Mucosa of descending colon (tissue), 3 donors: ENCODE measurements at places on chromosomes 7 and 10. TPM values are rescaled to one million over a fixed set of nuclear protein-coding genes. Genes with fewer than 3 reads are reported as not detected.

DNA sequence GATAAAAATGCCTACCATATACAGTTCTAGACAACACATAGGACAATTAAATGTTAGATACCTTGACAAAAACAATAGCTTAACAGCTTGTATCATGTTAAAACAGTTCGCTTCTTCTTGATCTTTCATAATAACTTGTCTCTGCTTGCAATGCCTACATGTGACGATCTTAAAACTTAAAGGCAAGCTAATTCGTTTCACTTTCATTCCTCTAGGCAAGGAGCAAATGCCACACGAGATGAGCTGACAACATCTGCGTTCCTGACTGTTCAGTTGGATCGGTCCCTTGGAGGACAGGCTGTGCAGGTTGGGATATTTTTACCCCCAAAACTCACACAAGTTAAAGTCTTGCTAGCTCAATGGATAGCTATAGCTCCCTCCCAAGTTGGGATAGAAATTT, 51.6 kb upstream of the ARL4A start:
- no peak for DNase-seq

Gene PPP1R17
- total RNA-seq = not detected

DNA sequence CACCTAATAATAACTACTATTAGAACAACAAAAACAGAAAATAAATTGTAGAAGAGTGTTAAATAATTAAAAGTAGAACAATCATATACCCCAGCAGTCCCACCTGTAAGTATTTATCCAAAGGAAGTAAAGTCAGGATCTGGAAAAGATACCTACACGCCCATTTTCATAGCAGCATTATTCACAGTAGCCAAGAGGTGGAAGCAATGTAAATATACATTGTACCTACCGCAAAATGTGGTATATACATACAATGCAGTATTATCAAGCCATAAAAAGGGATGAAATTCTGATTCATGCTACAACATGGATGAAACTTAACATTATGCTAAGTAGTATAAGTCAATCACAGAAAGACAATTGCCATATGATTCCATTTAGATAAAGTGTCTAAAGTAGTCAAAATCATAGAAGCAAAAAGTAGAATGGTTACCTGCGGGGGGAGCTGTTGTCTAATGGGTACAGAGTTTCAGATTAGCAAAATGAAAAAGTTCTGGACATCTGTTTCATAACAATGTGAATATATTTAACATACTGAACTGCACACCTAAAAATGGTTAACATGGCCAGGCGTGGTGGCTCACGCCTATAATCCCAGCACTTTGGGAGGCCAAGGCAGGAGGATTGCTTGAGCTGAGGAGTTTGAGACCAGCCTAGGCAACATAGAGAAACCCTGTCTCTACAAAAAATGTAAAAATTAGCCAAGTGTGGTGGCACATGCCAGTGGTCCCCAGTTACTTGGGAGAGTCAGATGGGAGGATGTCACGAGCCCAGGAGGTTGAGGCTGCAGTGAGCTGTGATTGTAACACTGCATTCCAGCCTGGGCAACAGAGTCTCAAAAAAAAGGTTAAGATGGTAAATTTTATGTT, 6.0 kb upstream of the TMED4 start:
- DNase-seq = no peak

- DNase-seq = no peak
Measured at GRCh38 chr10:6120691-6121090, 31.9 kb downstream of the RBM17 start.

DNA sequence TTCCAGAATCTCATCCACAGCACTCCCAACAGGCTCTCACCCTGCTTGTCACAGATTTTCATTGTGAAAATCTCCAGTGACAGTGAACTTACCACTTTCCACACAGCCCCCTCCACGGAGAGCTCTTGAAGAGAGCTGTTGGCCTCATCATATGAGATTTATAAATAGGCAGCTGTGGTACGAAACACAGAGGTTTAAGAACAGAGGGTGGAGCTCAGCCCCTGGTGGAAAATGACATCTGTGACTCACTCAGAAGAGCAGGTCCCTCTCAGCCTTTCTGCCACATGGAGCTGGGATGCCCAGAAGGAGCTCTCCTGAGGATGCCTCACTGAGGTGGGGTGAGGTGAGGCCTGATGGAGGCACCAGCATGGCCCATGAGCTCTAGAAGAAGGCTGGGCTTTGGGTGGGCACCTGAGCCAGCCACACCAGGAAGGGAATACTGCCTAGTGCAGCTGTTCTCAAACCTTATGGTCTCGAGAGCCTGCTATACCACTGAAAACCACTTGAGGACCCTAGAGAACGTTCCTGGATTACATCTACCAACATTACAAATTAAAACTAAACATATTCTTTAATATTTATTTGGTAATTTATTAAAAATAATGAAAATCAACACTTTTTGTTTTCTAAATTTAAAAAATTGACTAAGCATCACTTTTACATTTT, 25.8 kb upstream of the EEPD1 start:
- no peak for DNase-seq

Gene POU6F2
- total RNA-seq = 0.90 TPM

Gene SLIT1
- 0.17 TPM for total RNA-seq

Gene ZNF33B
- total RNA-seq = 28.2 TPM

GRCh38 chr7:23347682-23348180, 48.6 kb downstream of the MALSU1 start:
- DNase-seq = no peak

DNA sequence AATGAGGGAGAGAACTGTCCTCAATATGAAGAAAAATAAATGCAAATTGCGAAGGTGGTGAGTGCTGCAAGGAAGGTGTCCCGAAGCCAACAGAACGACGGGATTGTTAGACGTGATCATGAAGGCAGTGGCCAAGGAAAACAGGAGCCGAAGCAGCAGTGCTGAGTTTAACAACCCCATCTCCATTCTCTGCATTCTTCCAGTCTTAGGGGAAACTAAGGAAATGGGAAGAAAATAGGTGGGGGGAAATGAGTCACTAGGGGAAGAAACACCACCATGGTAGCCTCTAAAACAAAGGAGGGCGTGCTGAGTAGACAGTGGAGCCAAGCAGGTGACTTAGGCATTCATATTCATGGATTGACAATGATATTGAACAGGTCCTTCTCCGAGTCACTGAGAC, 192.2 kb upstream of the AKR1E2 start:
- no peak for DNase-seq

- no peak for DNase-seq
Measured at GRCh38 chr7:158614700-158615099, 27.1 kb upstream of the PTPRN2 start.

Gene NUDT13
- total RNA-seq = 3.5 TPM

DNA sequence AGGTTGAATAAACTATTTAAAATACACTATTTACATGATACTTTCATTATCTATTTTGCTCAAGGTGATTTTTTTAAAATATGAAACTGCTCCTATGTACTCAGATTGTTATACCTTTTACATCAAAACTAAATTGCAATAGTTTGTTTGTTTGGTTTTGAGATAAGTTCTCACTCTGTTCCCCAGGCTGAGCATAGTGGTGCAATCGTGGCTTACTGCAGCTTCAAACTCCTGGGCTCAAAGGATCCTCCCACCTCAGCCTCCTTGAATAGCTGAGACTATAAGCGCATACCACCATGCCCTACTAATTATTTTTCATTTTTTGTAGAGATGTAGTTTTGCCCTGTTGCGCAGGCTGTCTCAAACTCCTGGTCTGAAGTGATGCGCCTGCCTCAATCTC, 12.7 kb downstream of the TAS2R60 start:
- no peak for DNase-seq

DNA sequence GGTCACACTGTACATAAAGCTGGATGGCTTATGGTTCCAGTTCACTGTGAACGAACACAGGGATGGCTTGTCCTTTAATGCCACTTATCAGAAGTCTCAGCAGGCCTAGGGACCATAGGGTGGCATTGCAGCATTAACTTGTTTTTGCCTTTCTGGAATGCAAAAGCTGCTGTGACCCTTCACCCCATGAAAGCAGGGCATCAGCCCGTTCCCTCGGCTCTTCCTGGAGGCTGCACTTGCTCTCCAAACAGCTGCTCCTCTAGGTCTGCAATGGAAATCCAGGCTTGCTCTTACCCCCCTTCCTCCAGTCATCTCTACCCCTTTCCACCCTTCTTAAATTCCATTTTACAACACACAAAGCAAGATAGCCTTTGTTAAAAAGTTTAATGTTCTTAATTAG, 17.9 kb upstream of the NEUROD6 start:
- no peak for DNase-seq

GRCh38 chr10:31346953-31347352, 27.9 kb downstream of the ZEB1 start:
- no peak for DNase-seq

DNA sequence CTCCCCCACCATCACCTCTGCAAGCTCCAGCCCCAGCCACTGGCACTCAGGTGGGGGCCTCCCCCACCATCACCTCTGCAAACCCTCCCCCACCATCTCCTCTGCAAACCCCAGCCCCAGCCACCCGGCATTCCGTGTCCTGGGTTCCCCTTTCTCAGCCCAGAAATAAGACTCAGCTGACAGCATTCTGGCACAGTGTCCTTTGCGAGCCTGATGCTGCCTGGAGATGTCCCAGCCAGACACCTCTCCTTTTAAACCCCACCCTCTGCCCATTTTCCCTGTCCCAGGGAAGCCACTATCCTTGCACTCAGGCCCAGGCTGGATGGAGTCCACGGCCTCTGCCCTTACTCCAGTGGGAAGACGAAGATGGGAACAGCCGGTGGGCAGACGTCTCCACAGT, 49.8 kb downstream of the ELFN1 start:
- DNase-seq = no peak

GRCh38 chr10:46544989-46545791, 11.3 kb downstream of the GPRIN2 start:
- DNase-seq = peak; percentile 44

- no peak for DNase-seq
Measured at GRCh38 chr10:70260259-70260658, 23.5 kb downstream of the NPFFR1 start.

Gene TRIL
- total RNA-seq = 0.96 TPM

GRCh38 chr10:66538371-66538770, 387.5 kb upstream of the LRRTM3 start:
- no peak for DNase-seq

DNA sequence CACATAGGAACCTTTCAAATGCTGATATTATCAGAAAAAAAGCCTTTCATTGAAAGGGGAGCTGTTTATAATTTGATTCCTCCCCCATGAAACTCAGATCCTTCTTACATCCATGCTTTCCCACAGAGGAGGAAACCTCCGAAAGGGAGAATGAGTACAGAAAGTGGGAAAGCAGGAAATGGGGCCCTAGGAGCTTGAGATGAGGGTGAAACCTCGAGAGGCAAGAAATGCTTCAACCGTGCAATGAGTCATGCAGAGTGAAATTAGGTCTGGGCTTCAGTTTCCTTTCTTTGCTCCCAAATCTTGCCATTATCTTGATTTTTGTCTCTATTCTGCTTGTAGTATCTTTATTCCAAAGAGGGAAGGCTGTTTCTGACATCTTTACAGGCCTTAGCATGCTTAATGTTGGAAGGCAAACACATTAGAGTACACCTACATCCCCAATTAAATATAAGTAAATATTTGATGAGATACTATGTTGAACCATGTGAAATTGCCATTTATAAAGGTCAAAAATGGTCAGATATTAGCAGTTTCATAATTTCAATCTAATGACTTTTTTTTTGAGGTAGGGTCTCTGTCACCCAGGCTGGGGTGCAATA, 79.1 kb downstream of the NAMPT start:
- DNase-seq = no peak

DNA sequence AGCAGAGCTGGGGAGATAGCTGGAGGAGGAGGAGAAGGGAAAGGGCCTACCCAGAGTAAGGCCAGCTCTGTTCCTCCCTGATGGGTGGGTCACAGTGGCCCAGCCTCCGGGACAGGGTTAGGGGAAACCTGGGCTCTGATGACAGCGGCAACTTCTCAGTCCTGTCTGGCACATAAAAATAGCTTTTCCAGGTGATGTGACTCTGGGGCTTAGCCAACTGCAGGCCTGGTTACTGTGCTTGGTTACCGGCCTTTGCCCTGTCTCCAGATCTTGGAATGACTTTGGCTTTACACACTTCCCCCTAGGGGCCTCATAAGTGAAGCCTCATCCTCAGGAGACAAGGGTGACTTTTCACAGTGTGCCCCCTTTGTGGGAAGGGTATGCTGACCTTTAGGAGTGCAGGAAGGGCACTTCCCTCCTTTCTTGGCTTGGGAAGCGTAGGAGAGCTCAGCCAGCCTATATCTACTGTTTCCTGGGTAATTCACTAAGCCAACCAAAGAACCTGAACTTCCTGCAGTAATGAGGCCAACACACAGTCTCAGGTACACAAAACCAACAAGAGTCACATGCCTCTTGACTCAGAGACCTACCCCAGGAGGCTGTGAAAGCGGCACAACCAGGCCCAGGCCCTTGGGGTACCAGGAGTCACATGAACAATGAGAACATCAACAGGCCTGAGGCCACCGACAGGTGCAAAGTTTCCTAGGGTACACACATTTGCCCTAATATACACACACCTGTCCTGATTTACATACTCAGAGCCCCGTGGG, 11.7 kb upstream of the HILPDA start:
- DNase-seq = peak; percentile 52

DNA sequence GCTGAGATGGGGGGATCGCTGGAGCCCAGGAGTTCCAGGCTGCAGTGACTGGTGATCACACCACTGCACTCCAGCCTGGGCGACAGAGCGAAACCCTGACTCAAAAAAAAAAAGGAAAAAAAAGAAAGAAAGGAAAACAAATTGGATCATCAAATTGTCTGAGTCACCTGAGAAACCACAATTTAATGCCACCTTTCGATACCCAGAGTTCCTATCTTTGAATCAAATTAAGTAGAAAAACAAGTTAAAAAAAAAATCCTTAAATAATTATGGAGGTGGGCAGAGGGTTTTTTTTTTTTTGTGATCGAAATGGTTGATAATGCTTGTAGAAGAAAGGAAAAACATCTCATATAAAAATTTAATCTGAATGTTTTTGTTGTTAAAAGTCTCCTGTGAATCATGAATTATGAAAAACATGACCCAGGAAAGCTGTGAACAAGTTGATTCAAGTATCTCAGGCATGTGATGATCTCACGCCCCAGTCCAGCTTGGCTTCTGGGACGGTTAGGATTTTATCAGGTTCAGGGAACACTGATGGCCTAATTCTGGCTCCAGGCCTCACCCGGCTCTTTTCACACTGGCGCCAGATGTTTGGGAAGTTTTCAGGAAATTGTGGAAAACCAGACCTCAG, 25.3 kb upstream of the CUX1 start:
- no peak for DNase-seq

- no peak for DNase-seq
Measured at GRCh38 chr7:21104124-21104500, 317.4 kb upstream of the SP8 start.

- no peak for DNase-seq
Measured at GRCh38 chr10:13997650-13998049, 333.1 kb downstream of the FRMD4A start.

Gene ZNF107
- 6.0 TPM for total RNA-seq

DNA sequence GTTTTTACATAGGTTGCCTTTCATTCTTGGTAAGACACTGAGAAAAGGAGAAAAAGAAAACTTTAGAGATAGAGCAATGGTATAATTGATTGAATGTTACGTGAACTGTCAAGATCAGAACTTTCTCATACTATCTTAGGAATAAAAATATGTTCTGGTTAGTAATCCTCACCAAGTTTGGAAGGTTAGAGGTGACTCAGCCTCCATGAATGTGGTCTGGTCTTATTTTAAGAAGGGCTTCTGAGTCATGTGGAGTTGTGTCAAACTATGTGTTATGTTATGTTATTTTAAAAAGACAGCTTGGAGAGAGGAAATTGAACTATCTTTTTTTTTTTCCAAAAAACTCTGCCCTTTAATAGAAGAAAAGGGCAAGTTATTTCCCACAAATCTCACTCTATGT, 458.6 kb upstream of the KLF6 start:
- no peak for DNase-seq

- no peak for DNase-seq
Measured at GRCh38 chr7:90408142-90408541, 4.9 kb downstream of the CLDN12 start.

GRCh38 chr7:904847-905246, 28.5 kb downstream of the GET4 start:
- no peak for DNase-seq
